ENCODE measurements at places on chromosomes 12 and 14. TPM values are rescaled to one million over a fixed set of nuclear protein-coding genes. Genes with fewer than 3 reads are reported as not detected.

OXA1L gene
- total RNA-seq, result 146 TPM

PLCZ1 gene
- total RNA-seq, result not detected

GNG2 gene
- total RNA-seq, result 6.8 TPM

GUCY2C gene
- not detected for total RNA-seq

RNF212B gene
- not detected for total RNA-seq

TPH2 gene
- total RNA-seq, result not detected

RIPK3 gene
- not detected for total RNA-seq

RPS6KA5 gene
- 8.6 TPM for total RNA-seq

RERG gene
- total RNA-seq, result not detected

POTEM gene
- not detected for total RNA-seq

IL31 gene
- total RNA-seq, result not detected

ACOT6 gene
- total RNA-seq, result not detected

ITGB7 gene
- 3.4 TPM for total RNA-seq

ABCC9 gene
- total RNA-seq, result 0.23 TPM

JDP2 gene
- total RNA-seq, result 8.2 TPM

TRPV4 gene
- 1.6 TPM for total RNA-seq

ASB2 gene
- total RNA-seq, result 0.22 TPM

KRT1 gene
- not detected for total RNA-seq

ARHGEF25 gene
- 18.1 TPM for total RNA-seq

TEX22 gene
- total RNA-seq, result 0.40 TPM

TAS2R42 gene
- not detected for total RNA-seq

CLEC4D gene
- total RNA-seq, result not detected

TSPAN19 gene
- total RNA-seq, result not detected

KRT6C gene
- total RNA-seq, result not detected

SERPINA9 gene
- not detected for total RNA-seq

GALNT9 gene
- total RNA-seq, result not detected

PPM1H gene
- 12.0 TPM for total RNA-seq

VRTN gene
- total RNA-seq, result not detected

MUCL1 gene
- not detected for total RNA-seq

RPL10L gene
- not detected for total RNA-seq

SPTB gene
- total RNA-seq, result 2.3 TPM

KRT72 gene
- total RNA-seq, result not detected

PTPRB gene
- total RNA-seq, result 0.66 TPM

Data from PC-3 (cell line).